Activated CD8-positive, alpha-beta memory T cell treated with anti-CD3 and anti-CD28 coated beads for 4 hours (primary cell): ENCODE measurements at places on chromosomes 7 and 10.
A peak's percentile ranks its signal among the peaks of the same experiment; 100 is the strongest.

GRCh38 chr7:104661575-104661974 is 333.2 kb downstream of the LHFPL3 start:
- no peak for DNase-seq

- DNase-seq = no peak
Observed at GRCh38 chr10:80259405-80259871, 30.0 kb downstream of the MAT1A start.

- DNase-seq = no peak
Observed at GRCh38 chr10:13349463-13350274, 1.6 kb upstream of the SEPHS1 start.

DNA sequence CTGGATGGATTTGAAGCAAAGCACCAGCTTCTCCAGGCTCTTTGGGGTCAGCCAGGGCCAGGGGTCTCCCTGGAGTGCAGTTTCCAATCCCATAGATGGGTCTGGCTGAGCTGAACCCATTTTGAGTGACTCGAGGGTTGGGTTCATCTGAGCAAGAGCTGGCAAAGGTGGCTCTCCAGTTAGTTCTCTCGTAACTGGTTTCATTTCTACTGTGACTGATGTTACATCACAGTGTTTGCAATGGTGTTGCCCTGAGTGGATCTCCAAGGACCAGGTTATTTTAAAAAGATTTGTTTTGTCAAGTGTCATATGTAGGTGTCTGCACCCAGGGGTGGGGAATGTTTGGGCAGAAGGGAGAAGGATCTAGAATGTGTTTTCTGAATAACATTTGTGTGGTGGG is 14.2 kb downstream of the LEP start:
- no peak for DNase-seq

- DNase-seq = peak; percentile 43
Observed at GRCh38 chr10:124719213-124719851, 24.8 kb downstream of the FAM53B start.

- DNase-seq = no peak
Observed at GRCh38 chr10:98340261-98340939, 72.4 kb upstream of the LOXL4 start.

- DNase-seq = no peak
Observed at GRCh38 chr7:95298091-95298490, 26.2 kb downstream of the PON1 start.

DNA sequence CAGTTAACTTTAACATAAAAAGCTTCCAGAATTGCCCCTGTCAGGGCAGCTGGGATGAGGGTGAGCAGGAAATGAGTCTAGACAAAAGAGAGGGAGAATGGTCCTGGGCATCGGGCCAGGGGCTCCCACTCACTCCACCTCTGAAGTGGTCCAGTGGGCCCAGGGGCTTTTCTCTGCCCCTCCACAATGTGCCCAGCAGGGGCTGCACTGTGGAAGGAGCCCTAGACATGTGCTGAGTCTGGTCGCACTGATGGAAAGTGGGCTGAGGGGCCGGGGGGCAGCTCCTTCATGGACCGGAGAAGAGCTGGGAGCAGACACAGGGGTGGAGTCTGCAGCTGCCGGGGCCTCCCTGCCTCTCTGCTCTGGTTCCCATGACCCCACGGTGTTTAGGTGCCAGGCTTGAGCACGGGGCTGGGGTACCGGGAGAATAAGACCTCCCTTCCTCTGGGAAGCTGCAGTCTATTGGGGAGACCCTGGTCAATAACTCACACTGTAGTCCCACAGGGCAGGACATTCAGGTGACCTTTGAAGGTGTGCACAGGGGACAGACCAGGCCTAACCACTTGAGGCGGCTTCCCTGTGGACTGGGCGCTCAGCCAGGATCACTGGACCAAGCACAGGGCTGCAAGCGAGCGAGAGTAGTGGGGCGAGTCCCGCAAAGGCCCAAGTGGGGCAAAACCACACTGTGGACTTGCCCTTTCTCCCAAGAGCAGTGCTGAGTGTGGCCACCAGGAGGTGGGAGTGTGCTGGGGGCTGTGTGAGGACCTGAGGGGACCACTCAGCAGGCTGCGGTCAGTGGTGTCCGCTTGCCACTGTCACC is 6.1 kb downstream of the ADCY1 start:
- DNase-seq = no peak

- DNase-seq = no peak
Observed at GRCh38 chr10:77825965-77826364, 100.6 kb downstream of the DLG5 start.

- no peak for DNase-seq
Observed at GRCh38 chr7:11469028-11469745, 362.8 kb downstream of the THSD7A start.

- no peak for DNase-seq
Observed at GRCh38 chr7:157488281-157488680, 151.5 kb downstream of the DNAJB6 start.

- DNase-seq = no peak
Observed at GRCh38 chr10:2620827-2621521, 446.4 kb upstream of the PFKP start.

DNA sequence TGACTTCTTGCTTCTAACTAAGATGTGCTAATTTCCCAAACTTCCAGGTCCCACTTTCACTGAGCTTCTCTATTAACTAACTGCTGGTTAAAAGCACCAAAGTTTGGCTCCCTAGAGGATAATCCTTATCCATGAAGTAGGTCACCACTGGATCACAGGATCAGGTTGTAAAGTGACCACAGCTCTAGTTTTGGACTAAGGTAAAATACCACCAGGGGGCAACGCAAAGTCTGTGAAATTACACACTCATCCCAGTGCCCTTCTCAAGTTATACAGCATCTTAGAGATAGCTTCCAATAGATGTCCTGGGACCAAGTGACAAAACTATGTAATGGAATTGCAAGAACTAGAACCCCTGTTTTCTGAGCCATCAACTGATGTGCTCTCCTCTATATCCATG is 116.4 kb upstream of the ASAH2 start:
- no peak for DNase-seq

GRCh38 chr7:132857031-132857430 is 224.9 kb downstream of the CHCHD3 start:
- no peak for DNase-seq

DNA sequence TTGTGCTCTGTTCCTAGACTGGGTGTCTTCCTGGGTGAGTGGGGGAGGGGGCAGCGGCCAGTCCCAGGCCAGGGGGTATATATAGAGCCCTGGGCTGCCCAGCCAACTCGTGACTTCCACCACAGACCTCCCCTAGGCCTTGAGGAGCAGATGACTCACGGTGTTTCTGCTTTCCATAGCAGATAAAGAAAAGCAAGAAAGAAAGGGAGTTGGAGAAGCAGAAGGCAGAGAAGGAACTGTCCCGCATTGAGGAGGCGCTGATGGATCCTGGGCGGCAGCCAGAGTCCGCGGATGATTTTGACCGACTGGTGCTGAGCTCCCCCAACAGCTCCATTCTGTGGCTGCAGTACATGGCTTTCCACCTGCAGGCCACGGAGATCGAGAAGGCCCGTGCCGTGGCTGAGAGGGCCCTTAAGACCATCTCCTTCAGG is 10.1 kb downstream of the CALHM2 start:
- DNase-seq = no peak

DNA sequence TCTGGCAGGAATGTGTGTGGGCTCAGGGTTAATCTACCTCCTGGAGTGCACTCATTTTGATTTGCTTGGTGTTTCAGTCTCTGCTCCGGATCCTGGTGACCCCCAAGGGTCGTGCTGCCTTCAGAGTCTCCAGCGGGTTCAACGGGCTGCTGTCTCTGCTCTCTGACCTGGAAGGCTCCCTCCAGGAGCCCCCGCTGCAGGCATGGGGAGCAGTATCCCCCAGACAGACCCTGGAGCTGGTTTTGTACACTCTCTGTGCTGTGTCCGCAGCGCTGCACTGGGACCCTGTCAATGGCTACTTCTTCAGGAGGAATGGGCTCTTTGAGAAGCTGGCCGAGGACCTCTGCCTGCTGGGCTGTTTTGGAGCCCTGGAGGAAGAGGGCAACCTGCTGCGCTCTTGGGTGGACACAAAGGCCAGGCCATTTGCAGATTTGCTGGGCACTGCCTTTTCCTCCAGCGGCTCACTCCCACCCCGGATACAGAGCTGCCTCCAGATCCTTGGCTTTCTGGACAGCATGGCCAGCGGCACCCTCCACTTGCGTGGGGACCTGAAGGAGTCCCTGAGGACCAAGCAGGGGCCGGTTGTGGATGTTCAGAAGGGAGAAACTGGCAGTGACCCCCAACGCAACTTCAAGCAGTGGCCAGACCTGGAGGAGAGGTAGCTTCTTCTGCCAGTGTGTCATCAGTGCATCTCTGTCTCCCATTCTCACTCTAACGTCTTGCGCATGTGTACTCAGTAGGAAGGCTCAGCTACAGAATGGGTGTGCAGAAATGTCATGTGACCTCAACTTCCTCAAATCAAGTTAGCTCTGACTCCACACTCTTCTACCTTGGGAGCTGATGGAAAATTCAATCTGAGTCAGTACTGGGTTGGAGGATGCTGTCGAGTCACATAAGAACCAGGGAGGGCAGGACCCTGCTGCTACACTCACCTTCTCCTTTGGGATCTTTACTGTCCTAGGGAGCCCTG is 58.5 kb downstream of the WDFY4 start:
- no peak for DNase-seq

- no peak for DNase-seq
Observed at GRCh38 chr10:121080281-121080891, 229.2 kb downstream of the WDR11 start.

- DNase-seq = no peak
Observed at GRCh38 chr10:78868048-78868447, 200.7 kb upstream of the ZMIZ1 start.

DNA sequence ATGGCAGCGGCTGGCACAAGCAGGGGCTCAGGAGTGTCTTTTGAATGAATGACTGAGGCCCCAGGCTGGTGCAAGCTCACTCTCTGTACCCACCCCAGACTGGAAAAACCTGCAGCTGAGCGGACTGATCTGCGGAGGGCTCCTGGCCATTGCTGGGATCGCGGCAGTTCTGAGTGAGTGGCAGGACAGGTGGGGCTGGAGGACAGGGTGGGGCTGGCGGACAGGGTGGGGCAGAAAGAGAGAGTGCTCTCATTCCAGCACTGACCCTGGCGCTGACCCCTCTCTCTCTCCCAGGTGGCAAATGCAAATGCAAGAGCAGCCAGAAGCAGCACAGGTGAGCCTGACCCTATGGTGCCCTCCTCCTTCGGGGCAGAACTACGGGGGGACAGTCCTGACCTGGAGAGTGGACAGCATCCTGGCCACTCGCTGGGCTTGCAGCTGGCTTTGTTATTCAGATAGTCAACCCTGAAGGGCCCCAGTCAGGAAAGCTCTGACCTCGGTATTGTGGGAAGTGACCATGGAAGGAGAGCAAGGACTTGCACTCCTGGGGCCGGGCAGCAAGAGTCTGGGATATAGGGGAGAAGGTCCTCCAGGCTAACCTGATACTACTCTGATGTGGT is 4.1 kb downstream of the FXYD4 start:
- no peak for DNase-seq
